ENCODE measurements at places on chromosomes 2 and 18.
A peak's percentile ranks its signal among the peaks of the same experiment; 100 is the strongest.

- DNase-seq: no peak
These were observed 278.0 kb upstream of the SPRED2 start for GRCh38 chr2:65710356-65710755.

DNA sequence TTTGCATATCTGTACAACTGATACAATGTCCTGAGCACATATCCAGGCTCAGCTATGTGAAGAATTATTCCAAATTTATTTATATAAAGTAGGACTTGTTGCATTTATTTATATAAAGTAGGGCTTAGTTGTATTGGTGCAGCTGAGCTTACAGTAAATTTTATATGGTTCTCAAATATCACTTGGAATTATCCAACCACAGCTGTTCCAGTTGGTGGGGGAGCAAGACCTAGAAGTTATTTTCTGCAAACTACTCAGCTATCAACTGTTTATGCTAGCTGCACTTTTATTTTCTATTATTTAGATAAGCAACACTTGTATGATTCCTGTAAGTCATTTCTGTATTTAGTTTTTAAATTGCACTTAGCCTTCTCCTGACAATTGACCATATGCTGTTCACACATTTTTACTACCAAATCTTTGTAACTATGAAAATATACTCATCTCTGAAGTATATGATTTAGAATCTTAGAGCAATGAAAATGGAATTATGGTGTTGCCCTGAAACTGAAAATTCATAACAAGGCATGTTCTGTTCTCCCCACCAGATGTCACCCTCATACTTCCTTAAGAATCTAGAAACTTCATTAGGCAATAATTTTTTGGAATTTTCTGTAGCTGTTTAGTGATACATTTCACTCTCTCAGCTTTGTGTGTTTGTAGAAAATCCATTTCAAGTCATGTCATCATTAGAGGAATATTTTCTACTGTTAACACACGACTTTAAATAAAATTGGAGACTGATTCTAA lies 157.0 kb upstream of the CBLN2 start:
- no peak for DNase-seq

GRCh38 chr2:233441161-233442027 lies 87.1 kb downstream of the DGKD start:
- no peak for DNase-seq

DNA sequence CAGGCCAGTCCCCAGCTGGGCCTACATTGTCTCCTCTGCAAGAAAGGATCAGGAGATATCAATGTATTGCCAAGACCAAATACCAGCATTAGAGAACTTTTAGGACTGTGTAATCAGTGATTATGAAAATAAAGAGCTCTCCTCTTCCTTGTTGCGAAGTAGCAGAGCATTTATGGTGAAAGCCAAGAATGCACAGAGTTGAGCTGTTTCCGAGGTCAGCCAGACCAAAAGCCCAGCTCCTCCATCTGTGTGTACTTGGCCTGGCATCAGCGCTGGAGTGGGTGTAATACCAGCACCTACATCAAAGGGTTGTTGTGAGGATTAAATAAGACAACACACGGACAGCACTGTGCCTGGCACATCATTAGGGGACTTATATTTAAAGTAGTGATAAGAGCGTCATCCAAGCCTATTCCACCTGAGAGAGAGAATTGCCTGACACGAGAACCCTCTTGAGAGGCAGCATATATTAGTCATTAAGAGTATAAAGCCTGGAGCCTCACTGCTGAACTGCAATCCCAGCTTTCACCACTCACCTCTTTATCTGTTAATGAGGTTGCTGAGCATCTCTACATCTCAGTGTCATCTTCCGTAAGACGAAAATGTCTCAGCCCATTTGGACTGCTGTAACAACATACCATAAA lies 7.4 kb upstream of the SLC16A14 start:
- no peak for DNase-seq

- no peak for DNase-seq
These were observed 601.1 kb downstream of the ARHGAP15 start for GRCh38 chr2:143730155-143730952.

- peak; percentile 78 for DNase-seq
These were observed 23.7 kb downstream of the ATOH8 start for GRCh38 chr2:85777441-85777861.

DNA sequence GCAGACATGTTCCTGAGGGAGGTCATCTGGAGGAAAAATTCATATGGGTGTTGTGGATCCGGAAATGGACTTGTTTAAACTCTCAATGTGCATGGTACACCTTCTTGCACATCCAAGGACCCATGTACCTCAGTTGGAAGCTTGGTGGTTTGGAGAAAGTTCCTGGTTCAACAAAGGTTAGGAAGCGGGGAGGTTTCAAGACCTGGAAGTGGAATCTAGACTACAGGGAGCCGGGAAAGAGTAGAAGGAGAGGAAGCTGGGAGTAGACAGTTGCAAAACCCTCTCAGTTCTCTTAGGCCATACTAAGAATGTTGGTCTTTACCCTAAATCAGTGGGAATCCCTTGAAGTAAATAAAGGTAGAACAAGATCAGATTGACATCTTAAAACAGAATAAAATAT lies 209.8 kb upstream of the SPOPL start:
- no peak for DNase-seq

DNA sequence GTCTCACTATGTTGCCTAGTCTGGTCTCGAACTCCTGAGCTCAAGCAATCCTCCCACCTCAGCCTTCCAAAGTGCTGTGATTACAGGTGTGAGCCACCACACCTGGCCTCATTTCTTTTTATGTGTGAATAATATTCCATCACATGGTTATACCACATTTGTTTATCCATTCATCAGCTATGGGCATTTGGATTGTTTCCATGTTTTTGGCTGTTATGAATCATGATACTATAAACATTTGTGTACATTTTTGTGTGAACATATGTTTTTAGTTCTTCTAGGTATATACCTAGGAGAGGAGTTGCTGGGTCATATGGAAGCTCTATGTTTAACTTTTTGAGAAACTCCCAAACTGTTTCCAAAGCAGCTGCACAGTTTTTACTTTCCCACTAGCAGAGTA lies 24.4 kb downstream of the PKP4 start:
- DNase-seq: no peak

Measured in Right ventricle myocardium inferior (tissue), 1 donor.